ENCODE measurements at places on chromosomes 11 and 22. TPM values are rescaled to one million over a fixed set of nuclear protein-coding genes. Genes with fewer than 3 reads are reported as not detected.
A peak's percentile ranks its signal among the peaks of the same experiment; 100 is the strongest.

The HPX gene
- total RNA-seq, result 367 TPM

DNA sequence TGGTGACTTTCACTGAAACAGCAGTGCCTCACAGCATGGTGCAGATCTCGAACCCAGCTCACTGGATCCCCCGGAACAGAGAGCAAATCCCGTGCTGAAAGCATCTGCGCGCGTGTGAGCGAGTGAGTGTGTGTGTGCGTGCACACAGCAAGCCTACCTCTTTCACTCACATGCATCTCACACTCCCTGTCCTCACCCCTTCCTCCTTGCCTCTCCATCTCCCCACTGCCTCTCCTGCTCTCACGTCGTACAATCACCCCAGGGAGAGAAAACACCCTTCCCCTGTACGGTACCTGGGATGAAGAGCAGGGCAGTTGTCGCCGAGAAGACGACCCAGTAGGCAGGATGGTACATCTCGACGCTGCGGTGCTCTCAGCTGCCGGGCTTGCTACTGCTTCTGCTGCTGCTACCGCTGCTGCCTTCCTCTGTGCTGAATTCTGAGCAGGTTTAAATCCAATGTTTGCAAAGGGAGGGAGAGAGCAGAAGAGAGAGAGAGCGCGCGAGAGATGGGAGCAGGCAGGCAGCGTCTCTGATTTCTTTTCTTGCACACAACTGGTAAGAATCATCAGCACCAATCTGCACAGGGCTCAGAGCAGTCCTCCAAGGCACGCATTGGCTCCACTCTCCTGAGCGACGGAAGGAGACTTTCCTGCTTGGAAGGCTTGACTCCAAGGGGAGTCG, at the start of gene OPCML:
TSS of gene OPCML (minus strand) at position 531 of the 681 bp plus-strand sequence.
- H3K4me1 ChIP-seq, result no peaks in the 10 kb centered on the region
- no peak within 1 kb of the TSS for H3K4me3 ChIP-seq
- no peaks in the 10 kb centered on the region for H3K36me3 ChIP-seq
- DNase-seq, result peak; percentile 30

GRCh38 chr22:28112190-28112544, 193.1 kb upstream of the PITPNB start:
- no peaks in the 10 kb centered on the region for H3K4me1 ChIP-seq
- H3K36me3 ChIP-seq, result no peaks in the 10 kb centered on the region
- no peak overlapping the region for H3K4me3 ChIP-seq
- DNase-seq, result no peak

GRCh38 chr22:49119551-49119952, 708.1 kb downstream of the BRD1 start:
- peaks cover 2% of the 10 kb centered on the region for H3K4me1 ChIP-seq
- H3K36me3 ChIP-seq, result no peaks in the 10 kb centered on the region
- DNase-seq, result peak; percentile 62
- H3K27ac ChIP-seq, result no peak overlapping the region
- no peaks in the 10 kb centered on the region for H3K27me3 ChIP-seq
- no peak overlapping the region for H3K4me3 ChIP-seq

- DNase-seq, result peak; percentile 90
- H3K4me1 ChIP-seq, result peaks cover 9% of the 10 kb centered on the region
- H3K27me3 ChIP-seq, result peaks cover 20% of the 10 kb centered on the region
- no peak within 1 kb of the TSS for H3K27ac ChIP-seq
These were observed at the start of gene GLB1L2 for GRCh38 chr11:134331354-134332188. Gene GLB1L2 (plus strand): TSS chr11:134331988. CDS start chr11:134332062, 74 bp downstream.

The CNGA4 gene
- 0.17 TPM for total RNA-seq

The OR10V1 gene
- not detected for total RNA-seq

- no peak for DNase-seq
- H3K27ac ChIP-seq, result no peak overlapping the region
- peaks cover 27% of the 10 kb centered on the region for H3K4me1 ChIP-seq
- H3K4me3 ChIP-seq, result no peak overlapping the region
These were observed 61.1 kb downstream of the ZBTB16 start for GRCh38 chr11:114120606-114121005.

Data from hepatocyte (in vitro differentiated cells).